ENCODE measurements at places on chromosomes 16 and 17.

GRCh38 chr17:77468897-77469296 is 328.1 kb downstream of the SEC14L1 start:
- DNase-seq, result no peak

DNA sequence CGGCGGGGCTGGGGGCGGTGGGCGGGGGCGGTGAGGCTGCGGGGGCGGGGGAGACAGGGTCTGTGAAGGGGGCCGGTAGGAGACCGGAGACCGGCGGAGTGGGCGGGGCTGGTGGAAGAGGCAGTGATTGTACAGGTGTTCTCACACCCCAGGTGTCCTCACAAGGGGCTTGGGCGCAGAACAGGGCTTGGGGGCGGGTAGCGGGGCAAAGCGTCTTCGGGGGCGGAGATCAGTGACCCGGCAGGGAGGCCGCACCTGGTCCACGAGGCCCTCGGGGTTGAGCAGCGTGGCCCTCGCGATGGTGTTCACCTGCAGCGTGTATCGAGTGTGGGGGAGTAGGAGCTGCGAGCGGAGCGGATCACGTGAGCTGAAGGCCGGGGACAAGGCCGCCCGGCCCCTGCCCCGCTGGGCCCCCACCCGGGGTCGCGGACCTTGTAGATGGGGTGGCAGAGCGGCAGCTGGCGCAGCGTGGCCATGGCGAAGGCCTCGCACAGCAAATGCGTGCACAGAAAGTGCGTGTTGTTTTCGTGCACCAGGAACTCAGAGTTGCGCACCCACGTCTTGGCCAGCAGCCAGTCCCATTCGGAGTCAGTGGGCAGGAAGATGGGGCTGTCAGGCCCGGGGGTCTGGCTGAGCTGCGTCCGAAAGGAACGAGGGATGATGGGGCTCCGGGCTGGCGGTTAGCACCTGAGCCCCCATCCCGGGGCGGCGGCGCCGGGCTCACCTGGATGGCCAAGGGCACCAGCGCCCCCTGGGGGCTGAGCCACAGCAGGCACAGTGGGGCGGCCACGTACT is 8.5 kb downstream of the ALOXE3 start:
- DNase-seq, result no peak

- peak; percentile 59 for DNase-seq
Measured at GRCh38 chr17:38702166-38702915, 2.7 kb upstream of the MLLT6 start.

- DNase-seq, result no peak
Measured at GRCh38 chr17:12992676-12993075, 25.2 kb downstream of the ELAC2 start.

- no peak for DNase-seq
Measured at GRCh38 chr17:58694302-58694701, 1.9 kb downstream of the RAD51C start.

DNA sequence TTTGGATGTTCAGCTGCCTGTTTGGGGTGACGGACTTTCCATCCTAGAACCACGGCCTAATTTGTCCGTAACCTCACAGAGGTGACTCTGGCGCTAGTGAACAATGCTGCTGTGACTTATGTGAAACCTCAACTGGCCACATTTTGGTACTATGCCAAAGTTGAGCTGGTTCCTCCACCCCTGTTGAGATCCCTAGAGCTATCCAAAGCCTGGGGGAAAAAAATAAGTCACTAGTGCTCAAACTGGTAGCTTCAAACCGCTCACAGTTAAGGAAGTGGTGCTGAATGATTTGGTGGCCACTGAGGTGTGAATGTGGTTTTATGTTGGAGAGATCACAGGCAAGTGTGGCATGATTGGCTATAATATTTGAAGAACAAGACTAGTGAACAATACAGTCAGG is 11.3 kb upstream of the TUBG2 start:
- DNase-seq, result no peak

DNA sequence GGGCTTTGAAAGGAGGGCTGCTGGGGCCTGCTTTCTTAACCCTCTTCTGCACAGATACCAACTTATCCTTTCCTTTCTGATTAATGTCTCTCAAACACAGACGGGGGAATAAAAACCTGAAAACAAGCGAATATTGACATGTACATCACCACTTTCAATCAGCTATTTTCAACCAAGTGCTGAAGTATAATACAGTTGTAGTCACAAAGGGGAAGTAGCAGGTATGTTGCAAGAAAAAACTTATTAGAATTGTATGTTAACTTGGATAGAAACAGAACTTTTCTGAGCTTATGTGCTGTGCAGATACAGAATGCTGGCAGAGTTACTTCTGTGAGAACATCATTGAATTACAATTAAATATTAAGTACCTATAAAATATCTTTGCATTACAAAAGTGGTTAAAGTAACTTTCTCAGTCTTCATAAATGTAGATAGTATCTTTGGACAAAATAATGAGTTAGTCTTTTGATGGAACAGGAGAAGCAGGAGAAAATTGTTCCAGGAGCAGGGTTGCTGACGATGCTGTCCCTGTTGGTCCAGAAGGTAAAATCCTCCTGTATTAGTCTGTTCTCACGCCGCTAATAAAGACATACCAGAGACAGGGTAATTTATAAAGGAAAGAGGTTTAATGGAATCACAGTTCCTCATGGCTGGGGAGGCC is 59.5 kb downstream of the RPTOR start:
- no peak for DNase-seq

DNA sequence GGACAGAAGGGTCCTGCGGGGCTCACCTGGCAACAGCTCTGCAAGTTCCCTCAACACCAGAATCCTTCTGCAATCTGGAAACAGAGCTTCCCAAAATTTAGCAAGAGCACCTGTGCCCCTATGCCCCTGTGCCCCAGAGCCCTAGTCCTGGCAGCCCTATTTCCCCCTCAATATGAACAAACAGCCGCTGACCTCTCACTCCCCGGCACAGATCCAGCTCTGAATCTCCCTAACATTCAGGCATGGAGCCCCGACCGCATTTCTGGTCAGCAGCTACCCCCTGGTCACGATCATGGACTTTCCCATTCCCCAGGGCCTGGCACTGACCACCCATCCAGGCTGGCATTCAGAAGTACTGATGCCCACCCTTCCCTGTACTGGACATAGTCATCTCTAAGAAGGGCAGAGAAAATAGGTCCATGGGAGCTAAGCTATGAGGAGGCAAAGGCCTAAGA is 110.8 kb upstream of the SMURF2 start:
- DNase-seq, result no peak

GRCh38 chr16:31301708-31302400 is 42.1 kb downstream of the ITGAM start:
- DNase-seq, result no peak
